ENCODE measurements at places on chromosomes 4 and X.
A peak's percentile ranks its signal among the peaks of the same experiment; 100 is the strongest.

DNA sequence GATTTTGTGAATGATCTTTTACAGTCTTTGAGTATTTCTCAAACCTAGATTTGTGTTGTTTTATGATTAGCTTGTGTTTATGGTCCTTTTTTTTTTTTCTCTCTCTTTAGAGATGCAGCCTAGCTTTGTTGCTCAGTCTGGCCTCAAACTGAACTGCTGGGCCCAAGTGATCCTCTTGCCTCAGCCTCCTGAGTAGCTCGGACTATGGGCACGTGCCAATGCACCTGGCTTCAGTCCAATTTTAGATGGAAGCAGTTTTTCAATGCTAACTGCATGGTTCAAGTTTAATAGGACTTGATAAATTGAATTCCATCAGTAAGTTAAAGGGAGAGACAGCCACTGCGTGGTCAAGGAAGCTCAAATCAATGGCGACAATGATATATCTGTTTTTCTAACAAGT is 3.8 kb upstream of the FGG start:
- DNase-seq, result no peak

DNA sequence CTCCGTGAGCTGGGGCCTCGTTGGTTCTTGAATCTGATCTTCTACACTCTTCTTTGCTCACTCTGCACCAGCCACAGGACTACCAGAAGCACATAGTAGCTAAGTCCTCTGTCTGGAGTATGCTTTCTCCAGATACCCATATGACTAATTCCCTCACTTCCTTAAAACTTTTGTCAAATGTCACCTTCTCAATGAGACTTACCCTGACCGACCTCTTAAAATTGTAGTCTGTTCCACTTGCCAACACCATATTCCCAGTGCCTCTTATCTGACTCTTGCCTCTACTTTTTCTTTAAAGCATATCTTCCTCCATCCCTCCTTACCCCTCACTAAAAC is 10.0 kb downstream of the PARM1 start:
- no peak for DNase-seq

DNA sequence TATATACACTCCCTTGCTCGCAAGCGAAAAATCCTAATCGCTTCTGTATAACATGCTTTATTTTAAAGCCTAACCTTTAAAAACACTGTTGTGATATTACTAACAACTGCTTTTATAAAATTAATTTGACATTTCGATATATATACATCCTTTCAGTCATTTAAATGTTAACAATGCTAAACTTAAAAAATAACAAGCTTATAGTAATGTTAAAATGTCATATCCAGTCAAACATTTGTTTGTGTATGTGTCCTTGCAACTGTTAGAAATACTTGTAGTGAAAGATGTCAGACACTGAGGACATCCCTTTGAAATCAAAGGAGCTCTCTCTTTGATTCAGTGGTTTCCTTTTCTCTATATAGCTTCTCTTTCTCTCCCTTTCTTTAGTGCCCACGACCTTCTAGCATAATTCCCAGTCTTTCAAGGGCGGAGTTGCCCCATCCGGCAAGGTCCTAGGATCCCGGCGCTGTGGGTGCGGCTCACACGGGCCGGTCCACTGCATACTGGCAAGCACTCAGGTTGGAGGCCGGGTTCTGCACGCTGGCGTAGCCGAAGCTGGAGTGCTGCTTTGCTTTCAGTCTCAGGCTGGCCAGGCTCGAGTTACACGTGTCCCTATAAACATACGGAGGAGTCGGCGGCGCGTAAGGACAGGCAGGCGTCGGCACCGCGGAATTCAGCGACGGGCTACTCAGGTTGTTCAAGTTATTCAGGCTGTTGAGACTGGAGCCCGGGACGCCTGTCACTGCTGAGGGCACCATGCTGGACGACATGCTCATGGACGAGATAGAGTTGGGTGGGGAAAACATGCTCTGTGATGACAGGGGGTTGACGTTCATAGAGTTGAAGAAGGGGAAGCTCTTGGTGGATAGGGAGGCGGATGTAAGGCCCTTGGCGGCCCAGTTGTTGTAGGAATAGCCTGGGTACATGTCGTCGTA is 5.0 kb downstream of the PITX2 start:
- no peak for DNase-seq

DNA sequence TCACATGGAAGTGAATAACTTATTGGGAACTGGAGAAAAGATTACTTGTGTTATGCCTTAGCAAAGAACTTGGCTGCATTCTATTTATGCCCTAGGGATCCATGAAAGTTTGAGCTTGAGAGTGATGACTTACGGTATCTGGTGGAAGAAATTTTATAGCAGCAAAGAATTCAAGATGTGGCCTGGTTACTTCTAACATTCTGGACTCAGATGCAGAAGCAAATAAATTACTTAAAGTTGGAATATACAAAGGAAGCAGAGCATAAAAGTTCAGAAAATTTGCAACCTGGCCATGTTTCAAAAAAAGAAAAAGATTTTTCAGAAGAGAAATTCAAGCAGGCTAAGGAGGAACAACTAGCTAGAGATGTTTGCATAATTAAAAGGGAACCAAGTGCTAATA is 252.3 kb upstream of the WDFY3 start:
- DNase-seq, result no peak

DNA sequence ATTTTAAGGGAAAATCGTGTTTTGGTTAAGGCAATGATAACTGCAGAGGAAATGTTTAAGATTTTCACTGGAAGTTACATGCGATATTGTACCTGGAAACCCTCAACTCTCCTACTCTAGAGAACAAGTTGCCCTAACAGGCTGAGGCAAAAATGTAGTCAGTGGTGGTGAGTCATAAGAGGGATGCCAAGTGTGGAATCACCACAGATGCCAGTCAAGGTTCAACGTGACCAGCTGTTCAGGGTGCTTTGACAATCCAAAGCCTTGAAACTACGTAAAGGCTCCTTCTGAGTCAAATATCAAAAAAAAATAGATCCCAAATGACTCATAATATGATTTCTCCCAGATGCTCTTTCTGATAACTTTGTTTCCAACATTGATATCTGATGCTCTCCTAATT is 77.9 kb upstream of the AFF2 start:
- peak; percentile 44 for DNase-seq

GRCh38 chr4:38178392-38178995 is 218.3 kb downstream of the PTTG2 start:
- DNase-seq, result no peak

DNA sequence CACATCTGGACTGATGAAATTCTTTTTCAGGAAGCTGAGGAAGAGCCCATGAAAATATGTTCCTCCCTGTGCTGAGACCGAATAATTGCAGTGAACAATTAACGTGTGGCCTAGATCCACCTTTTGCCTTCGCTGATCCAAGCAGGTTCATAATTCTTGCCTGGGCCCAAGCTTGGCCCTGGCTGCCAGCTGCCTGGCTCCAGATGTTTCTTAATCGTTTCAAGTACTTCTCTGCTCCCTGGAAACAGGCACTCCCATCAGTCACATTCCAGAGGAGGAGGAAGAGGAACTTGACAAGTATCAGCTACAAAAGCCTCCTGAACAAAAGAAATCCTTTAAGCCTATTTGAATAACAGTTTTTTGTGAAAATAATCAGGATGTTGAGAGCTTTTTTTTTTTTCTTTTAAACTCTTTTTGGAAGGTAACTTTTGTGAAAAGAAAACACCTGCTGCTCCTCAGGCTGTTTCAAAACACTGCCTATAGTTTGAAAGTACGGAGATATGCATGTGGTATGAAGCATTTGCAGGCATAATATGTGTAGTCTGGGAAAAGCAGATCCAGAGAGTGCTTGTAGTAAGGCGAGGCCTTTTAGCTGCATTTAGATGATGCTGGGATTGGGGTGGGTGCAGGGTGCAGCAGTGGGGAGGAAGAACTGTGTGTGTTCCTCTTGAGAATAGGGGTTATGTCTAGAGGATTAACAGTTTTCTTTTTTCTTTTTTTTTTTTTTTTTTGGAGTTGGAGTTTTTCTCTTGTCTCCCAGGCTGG is 154.4 kb downstream of the PTTG2 start:
- DNase-seq, result no peak

GRCh38 chrX:10570601-10571000 is 49.8 kb downstream of the MID1 start:
- no peak for DNase-seq

DNA sequence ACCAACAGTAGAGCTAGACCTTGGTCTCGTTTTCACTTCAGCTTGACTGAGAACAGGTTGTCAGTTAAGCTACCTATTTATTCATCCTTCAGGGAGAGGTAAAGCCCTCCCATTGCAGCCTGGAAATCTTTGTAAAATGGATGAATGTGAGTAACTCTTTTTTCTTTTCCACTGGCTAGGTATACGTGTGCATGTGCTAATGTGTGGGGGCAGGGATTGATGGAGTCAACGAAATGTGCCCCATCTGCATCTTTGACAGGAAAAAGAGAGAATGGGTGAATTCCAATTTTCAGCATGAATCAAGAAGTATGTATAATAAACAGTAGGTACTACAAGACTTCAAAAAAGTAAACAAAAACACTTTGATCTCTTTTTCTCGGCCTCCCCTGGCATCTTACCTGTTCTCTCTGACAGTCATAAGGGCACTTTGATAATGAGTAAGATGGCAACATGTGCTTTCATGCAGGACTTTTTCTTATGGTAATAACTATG is at the start of gene IL21:
Gene IL21 (minus strand): TSS at position 51 of the 492 bp plus-strand sequence. CDS start 55 bp downstream, outside the sequence.
- no peak for DNase-seq

GRCh38 chr4:184382189-184382846 is 92.0 kb downstream of the IRF2 start:
- no peak for DNase-seq

DNA sequence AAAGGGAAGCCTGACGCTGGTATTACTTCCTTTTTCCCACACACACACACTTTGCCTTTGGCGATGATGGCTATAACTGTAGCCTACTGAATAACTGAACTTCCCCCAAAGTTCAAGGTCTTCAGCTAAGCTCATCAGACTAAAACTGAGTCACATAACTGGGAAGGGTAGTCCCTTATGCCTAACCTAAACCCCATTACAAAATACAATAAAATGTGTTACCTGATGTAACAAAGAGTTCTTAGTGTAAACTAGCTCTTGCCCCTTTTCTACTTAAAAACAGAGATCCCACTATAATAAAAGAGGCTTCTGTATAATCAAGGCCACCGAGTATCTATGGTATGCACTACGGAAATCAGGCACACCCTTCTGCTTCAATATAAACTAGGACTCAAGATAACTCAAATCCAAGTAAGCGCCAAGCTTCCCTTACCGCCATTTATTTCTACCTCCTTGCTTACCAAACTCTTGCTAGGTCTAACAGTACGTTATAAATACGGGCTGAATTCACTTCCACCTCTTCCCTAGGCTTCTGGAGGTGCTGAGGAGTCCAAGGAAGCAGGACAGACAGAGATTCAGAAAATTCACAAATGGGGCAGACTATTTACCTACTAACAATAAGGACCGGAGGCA is 2.4 kb downstream of the OTUD4 start:
- peak; percentile 13 for DNase-seq

GRCh38 chr4:41567186-41567585 is 29.2 kb downstream of the LIMCH1 start:
- DNase-seq, result no peak

DNA sequence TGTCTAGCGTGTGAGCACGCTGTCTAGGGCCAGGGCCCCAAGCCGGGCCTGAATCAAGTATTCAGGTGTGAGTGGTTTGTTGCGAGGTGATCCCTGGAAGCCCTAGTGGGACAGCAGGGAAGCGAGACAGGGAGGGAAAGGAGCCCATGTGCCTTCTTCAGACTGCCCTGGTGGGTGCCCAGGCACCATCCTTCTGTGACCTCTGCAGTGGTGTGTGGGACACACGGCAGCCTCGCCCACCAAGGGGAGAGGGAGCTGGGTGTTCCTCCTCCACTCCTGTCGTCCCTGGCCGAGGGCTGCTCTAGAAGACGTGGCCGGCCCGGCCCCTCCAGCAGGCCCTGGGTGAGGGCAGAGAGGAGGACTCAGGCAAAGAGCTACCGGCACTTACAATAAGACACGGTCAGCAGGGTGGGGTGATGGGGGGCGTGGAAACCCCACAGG is 47.4 kb downstream of the HTRA3 start:
- DNase-seq, result no peak

GRCh38 chrX:44432641-44433040 is 89.2 kb upstream of the EFHC2 start:
- DNase-seq, result peak; percentile 31

GRCh38 chrX:76971393-76972376 is 475.5 kb upstream of the FGF16 start:
- no peak for DNase-seq

DNA sequence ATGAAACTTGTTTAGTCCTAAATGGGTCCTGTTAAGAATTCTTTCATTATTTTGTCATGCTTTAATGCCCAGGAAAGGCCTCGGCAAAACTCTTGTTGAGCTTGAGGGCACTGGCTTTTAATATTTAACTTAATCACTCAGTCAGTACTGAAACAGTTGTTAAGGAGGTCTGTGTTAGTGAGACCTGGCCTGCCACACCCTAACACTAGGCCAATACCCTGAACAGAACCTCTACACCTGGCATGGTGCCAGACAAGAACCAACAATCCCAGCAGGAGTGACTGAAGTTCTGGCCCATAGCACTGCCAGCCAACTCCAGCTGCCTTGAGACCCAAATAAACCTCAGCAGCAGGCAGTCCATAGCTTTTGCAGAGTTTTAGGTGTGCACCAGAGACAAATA is 85.7 kb upstream of the ITM2A start:
- no peak for DNase-seq

DNA sequence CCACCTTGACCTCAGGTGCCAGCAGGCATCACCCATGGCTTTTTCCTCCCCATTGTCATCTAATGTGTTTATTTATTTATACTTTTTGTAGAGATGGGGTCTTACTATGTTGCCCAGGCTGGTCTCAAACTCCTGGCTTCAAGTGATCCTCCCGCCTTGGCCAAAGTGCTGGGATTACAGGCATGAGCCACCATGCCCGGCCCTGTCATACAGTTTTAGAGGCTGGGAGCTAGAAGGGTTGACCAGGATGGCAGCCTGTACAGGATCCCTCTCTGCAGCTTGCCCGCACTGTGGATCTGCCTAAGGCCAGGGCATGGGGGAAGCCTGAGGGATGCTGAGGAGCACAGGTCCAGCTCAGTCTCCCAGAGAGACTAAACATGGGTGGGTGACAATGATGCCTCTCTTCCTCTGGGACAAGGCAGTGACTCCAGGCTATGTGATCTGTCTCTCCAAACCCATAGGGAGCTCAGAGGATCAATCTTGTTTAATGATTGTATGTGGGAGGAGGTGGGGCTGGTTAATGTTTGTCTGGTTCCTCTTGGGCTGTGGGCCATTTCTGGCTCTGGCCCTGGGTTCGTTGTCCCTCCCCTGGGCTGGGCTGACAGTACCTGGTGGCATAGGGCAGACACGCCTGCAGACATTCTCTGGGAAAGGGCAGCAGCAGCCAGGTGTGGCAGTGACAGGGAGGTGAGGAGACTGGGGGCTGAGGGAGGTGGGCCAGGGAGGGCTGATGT is 8.3 kb upstream of the GJB1 start:
- DNase-seq, result no peak

GRCh38 chrX:29858714-29859113 is 356.6 kb upstream of the MAGEB2 start:
- peak; percentile 47 for DNase-seq

DNA sequence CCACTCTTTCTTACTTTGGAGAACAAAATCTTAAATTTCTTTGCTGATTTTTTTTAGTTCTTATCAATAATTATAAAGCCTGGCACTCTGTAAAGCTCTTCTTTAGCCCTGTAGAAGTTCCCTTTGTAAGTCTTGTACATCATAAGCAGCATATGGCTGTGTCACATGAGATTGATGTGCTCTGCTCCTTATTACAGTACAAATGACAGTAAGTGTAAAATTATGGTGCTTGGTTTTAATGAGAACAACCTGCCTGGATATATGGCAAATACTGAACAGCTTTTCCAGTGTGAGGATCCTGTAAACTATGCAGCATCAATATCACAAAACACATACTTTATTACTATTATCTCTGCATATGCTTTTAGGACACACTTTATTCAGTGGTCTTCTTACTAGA is 145.9 kb upstream of the GNPDA2 start:
- DNase-seq, result no peak

GRCh38 chrX:119647552-119648420 is 41.6 kb upstream of the NKRF start:
- no peak for DNase-seq

All from fibroblast of skin of right quadriceps (primary cell).